H7 (cell line): ENCODE measurements at places on chromosomes 3 and 15.

GRCh38 chr3:39232859-39233258, 40.5 kb upstream of the XIRP1 start:
- no peak for DNase-seq

GRCh38 chr3:55885721-55886120, 398.6 kb upstream of the WNT5A start:
- DNase-seq: no peak

GRCh38 chr3:12750223-12750622, 8.8 kb downstream of the TMEM40 start:
- DNase-seq: no peak

GRCh38 chr3:156553705-156554356, 1.1 kb downstream of the SSR3 start:
- no peak for DNase-seq

DNA sequence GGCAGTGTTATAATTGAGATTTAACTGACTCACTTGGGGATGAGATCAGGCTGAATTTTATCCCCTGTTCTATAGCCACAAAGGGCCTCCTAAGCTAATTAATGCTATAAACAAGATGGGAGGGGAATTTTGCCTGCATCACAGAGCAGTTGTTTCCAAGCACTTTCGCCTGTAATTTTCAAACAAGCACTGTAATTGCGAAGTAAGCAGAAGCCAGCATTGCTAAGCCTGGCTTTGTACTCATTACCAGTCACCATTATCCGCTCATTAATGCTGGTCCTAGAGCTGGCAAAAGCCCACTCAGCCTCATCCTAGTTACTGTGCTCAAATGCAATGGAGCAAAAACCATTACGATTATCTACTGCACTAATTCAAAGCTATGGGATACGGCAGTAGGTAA, 356.6 kb upstream of the UBE2E2 start:
- no peak for DNase-seq

DNA sequence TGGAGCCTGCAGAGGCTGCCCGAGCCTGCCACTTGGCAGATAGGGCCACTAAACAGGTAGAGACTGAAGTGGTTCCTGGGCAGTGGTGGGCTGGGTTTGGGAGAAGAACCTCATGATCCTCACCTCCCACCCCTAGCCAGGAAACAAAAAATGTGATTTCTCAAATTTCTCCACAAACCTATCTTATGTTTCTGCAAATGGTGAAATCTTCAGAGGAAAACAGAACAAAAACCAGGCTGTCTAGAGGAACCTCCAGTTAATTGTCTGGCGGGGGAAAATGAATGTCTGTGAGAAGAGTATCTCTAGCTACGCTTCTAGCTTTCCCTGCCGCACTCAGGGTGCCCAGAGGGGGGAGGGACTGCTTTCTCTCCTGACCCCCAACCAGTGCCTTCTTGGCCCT, 55.9 kb downstream of the TRA2B start:
- no peak for DNase-seq

DNA sequence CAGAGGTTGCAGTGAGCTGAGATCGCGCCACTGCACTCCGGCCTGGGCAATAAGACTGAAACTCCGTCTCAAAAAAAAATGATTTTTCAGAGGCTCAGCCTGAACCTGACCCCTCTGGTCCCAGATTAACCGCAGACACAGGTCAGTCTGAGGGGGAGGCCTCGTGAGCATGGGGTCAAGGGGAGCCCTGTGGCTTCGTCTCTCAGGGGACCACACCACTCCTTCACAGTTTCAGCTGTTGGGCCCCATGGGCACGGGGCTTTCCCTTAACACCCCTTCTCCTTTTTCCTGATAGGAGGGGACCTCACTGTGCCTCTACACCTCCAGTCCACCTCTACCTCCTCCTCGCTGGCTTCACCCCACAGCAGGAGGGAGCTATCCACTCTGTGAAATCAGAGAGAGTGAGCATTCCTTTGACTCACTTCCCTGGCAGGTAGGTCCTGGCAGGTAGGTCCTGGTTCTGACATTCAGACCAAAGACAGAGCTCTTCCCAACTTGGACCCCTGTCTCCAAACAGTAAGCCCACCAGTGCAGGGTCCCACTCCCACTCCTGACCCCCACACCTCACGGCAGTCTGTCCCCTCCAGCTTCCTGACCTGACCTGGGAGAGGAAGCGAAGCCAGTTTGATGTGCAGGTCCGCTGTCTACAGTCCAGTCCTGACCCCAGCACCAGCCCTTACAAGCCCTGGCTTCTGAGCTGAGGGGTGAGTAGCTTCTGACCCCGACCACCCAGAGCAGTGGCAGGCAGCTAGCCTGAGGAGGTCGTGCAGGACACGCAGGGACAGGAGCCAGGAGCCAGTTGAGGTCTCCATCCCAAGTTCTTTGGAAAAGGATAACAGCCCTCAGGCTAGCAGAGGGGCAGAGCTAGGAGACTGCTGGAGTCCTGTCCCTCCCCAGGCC, 9.0 kb downstream of the RRP9 start:
- DNase-seq: no peak
